SK-N-SH (cell line): ENCODE measurements at places on chromosomes 4 and X. TPM values are rescaled to one million over a fixed set of nuclear protein-coding genes. Genes with fewer than 3 reads are reported as not detected.

- peak; percentile 23 for DNase-seq
- peaks cover 32% of the 10 kb centered on the region for H3K36me3 ChIP-seq
- peak overlapping the region; percentile 90; the same call in 1 of the 2 replicates for H3K27ac ChIP-seq
These were observed 1.9 kb downstream of the SEC24D start for GRCh38 chr4:118834070-118834469.

The ZDHHC9 gene
- polyA plus RNA-seq: 8.1 and 12.2 TPM in 2 replicates

The IL21 gene
- polyA plus RNA-seq: not detected in 2 replicates

GRCh38 chrX:69068301-69069085 is 96.8 kb downstream of the PJA1 start:
- H3K36me3 ChIP-seq: no peaks in the 10 kb centered on the region
- H3K4me3 ChIP-seq: no peak overlapping the region
- no peaks in the 10 kb centered on the region; the same call in 1 of the 2 replicates for H3K27me3 ChIP-seq

The KIT gene
- 0.79 and 1.2 TPM in 2 replicates for polyA plus RNA-seq
